Right ventricle myocardium superior (tissue), 1 donor: ENCODE measurements at places on chromosomes 1 and 21. TPM values are rescaled to one million over a fixed set of nuclear protein-coding genes. Genes with fewer than 3 reads are reported as not detected.

Gene DYRK3
- 23.6 TPM for total RNA-seq

Gene CACNA1E
- 4.7 TPM for total RNA-seq

Gene CLCNKA
- total RNA-seq: 0.35 TPM

Gene TNFRSF4
- total RNA-seq: 2.1 TPM

Gene LGALS8
- total RNA-seq: 78.2 TPM

Gene ALG14
- total RNA-seq: 2.9 TPM

Gene LPAR3
- total RNA-seq: 16.9 TPM

Gene QSOX1
- 97.8 TPM for total RNA-seq

Gene OLIG2
- not detected for total RNA-seq

Gene SMIM11
- 6.1 TPM for total RNA-seq

Gene FCN3
- 15.8 TPM for total RNA-seq

Gene EPHA8
- not detected for total RNA-seq

Gene SLC44A5
- total RNA-seq: 0.62 TPM

Gene IFNGR2
- total RNA-seq: 34.0 TPM

Gene BGLAP
- 0.83 TPM for total RNA-seq

Gene RNU1-2
- 9,391 TPM for total RNA-seq

Gene NDUFS2
- 308 TPM for total RNA-seq

Gene RUNX1
- 1.5 TPM for total RNA-seq

Gene CD52
- 4.4 TPM for total RNA-seq

Gene TTC39A
- 19.4 TPM for total RNA-seq

Gene IVL
- total RNA-seq: not detected

Gene COX20
- 68.7 TPM for total RNA-seq

Gene L1TD1
- not detected for total RNA-seq

Gene TEX38
- not detected for total RNA-seq

Gene BLACAT1
- not detected for total RNA-seq

Gene ECM1
- total RNA-seq: 16.7 TPM
